ENCODE measurements at places on chromosomes 5 and 9. TPM values are rescaled to one million over a fixed set of nuclear protein-coding genes. Genes with fewer than 3 reads are reported as not detected.

CREB3 gene
- 14.6 TPM for total RNA-seq

DNA sequence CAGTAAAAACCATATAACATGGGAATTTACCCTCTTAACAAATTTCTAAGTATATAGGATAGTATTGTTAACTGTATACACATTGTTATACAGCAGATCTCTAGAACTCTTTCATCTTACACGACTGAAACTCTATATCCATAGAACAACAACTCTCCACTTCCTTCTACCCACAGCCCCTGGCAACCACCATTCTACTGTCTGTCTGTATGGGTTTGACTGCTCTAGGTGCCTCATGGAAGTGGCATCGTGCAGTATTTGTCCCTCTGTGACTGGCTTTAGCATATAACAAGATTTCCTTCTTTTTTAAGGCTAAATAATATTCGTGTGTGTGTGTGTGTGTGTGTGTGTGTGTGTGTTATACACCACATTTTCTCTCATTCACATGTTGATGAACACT lies 100.7 kb downstream of the ZNF462 start:
- DNase-seq = no peak

DNA sequence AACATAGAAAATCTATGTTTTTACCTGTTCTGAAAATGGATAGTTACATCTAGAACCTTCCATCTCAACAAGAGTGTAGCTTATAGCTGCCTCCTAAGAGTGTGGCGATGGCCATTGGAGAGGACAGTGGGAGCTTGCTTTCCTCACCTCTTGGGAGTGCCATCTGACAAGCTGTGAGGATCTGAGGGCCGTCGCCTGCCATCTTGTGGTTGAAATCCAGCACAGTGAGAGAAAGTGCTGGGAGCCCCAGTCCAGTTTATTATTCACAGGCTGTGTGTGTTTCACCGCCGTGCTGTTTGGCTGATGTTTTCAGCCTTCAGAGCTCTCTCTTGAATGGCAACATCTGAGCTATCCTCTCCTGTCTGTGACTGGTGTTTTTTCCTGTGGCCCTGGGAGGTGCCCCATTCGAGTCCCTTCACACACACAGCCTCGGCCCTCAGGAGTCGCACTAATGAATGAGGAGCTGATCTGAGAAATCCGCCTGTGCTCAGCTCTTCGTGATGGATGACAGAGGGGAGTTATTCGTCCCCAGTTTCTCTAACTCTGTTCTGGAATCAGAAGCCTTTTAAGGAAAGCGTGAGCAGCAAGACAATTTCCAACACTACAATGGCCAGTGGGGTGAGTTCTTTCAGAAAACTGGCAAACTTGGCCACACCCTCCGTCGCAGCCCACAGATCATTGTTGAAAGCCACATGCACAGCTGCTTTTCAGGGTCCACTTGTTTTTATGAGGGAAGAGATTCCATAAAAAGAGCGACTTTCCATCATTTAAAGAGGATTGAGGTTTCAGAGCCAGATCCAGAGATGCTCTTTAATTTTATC lies 170.3 kb downstream of the PDZD2 start:
- DNase-seq = peak; percentile 7

DNA sequence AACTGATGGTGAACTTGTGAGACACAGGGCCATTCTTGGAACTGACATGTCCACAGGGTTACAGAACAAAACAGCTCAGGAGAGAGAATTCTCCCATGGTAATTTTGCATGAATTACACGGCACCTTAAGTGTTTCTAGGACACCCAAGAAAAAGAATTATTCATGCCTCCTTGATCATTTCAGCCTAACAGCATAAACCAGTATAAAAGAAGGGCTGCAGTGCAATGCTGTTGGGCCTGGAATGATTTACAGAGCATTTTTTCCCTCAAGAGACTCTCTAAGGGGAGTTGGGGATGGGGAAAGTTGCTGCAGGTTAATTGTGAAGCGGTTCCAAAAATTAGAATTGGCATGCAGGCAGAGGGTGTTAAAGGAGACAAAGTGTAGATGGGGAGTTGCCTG lies 136.4 kb upstream of the FBXL7 start:
- DNase-seq = no peak

DNA sequence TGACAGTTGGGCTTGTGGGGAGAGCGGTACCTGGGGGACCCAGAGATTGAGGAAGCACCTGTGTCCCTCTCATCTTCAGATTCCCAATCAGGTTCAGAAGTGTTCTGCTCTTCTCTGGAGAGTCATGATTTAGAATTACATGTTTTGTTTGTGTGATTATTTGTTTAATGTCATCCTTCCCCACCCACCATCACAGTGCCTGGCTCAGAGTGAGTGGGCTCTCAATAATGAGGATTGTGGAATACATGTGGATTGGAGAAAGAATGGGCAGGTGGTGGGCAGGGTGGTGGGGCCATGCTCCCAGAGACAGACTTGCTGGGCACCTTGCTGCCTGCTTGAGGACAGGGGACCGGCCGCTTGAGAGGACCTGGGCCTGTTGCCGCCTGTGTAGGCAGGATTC lies 88.0 kb downstream of the PPARGC1B start:
- no peak for DNase-seq

- no peak for DNase-seq
Measured at GRCh38 chr9:7011395-7012067, 253.8 kb downstream of the KDM4C start.

PFN3 gene
- total RNA-seq = not detected

NMRK1 gene
- 41.5 TPM for total RNA-seq

DNA sequence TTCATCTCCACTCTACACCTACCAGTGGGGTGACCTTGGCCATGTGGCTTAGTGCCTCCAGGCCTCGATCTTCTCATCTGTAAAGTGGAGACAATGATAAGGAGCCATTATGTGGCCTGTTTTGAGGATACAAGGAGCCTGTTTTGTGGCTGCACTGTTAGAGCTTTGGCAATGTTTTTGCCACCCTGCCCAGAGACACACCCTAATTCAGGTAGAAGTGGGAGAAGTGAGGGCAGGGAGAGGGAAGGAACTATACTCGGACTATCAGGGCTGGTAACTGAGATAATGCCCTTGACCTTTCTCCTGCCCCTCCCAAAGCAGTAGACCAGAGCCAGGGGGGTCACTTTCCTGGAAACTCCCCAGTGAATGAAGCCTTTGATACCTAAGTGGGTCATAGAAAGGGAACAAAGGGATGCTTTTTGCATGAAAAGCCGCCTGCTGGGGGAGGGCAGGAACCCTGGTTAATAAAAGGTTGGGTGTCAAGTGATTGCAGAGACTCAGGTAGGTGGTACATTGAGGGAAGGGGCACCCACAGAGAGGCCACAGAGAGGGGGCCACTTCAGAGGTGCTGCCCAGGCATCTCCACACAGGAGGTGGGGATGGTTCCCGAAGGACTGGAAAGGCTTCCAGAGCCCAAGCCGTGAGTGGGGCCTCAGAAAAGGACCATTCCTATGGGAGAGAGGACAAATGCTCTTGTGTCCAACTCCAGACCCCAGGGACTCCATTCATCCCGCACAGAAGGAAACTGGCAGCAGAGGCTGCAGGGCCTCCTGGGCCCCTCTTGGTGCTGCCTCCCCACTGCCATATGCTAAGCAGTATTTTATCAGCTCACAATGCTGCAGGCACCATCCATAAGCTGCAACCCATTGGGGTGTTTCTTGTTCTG lies 42.3 kb upstream of the VDAC1 start:
- no peak for DNase-seq

GABRB2 gene
- total RNA-seq = not detected

DNA sequence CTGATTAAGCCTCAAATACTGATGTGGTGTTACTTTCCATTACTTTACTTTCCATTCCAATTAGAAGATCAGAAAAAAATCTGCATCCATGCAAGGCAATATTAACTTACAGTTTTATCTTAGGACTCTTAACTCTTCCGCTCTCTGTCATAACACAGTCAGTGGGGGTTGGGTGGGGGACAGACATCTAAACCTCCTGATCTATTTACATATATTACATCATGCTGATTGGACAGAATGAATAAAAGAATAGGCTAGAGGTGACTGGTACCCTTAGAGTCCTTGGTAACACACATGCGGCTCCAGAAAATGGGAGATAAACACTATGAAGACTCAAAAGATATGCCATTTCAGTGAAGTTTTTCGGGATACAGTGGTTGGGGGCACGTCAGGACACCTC lies 27.6 kb downstream of the RAPGEF6 start:
- no peak for DNase-seq

GRCh38 chr9:77725046-77725694 lies 77.0 kb upstream of the GNA14 start:
- no peak for DNase-seq

GRCh38 chr9:17082343-17083064 lies 52.3 kb upstream of the CNTLN start:
- no peak for DNase-seq

C7 gene
- not detected for total RNA-seq

B4GALT7 gene
- total RNA-seq = 24.2 TPM

- no peak for DNase-seq
Measured at GRCh38 chr5:43412156-43412555, at the start of gene CCL28. CCL28 (minus strand) TSS chr5:43412391; CDS start chr5:43412316, 75 bp downstream.
